ENCODE measurements at places on chromosomes 7 and 10.

GRCh38 chr7:155017834-155018233, 14.9 kb upstream of the PAXIP1 start:
- no peak for DNase-seq

DNA sequence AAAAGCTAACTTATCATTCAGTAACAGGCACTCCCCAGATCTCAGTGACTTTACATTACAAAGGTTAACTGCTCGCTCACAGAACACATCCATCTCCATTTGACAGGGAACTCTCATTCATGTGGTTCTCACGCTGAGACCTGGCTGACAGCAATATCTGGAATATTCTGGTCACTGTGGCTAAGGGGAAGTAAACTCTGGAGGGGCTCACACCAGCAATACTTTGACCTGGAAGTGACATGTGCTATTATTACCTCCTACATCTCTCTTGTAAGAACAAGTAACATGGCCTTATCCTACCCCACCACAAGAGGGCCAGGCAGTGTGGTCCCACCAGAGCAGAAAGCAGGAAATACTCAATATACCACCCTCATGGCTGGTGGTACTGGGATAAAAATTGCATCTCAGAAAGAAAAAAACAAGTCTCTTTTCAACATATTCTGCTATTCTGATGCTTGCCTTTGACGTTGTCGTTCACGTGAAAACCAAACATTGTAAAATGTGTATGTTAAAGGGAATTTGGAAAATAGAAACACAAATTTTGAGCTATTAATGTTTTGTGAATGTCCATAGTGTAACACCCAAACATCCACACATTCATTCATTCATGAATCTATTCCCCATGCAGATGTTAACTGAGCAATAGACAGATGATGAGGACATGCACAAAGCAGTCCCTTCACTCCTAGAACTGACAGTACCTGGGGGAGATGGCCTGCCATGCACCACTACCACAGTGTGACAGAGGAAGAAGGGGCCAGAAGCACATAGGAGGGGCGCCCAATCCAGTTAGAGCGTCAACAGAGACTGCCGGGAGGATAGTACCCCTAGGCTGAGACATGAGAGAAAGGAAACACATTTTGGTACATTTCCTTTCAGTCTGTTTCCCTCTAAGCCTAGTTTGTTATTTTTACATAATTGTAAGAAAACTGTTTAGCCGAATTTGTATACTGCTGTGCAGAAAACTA, 166.0 kb upstream of the SP4 start:
- DNase-seq: peak; percentile 4

- no peak for DNase-seq
Observed at GRCh38 chr10:118482393-118483331, 112.8 kb downstream of the PRLHR start.

DNA sequence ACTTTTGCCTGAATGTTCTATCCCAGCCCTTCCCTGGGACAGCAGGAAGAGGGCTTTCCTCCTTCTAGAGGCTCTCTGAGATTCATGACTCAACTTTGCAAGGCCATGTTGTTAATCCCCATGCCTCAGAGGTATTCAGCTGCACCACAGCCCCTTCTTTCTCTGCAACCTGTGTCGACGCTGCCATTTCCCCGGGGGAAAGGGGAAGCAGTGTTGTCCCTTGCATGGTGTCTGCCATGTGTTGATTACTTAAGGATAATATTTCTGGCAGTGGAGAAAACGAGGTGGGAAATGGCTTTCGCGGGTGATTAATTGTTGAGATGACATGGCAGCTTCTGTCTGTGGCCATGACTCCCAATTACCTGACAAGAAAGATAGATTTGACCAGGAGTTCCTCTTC, 133.1 kb downstream of the SORCS3 start:
- DNase-seq: no peak

DNA sequence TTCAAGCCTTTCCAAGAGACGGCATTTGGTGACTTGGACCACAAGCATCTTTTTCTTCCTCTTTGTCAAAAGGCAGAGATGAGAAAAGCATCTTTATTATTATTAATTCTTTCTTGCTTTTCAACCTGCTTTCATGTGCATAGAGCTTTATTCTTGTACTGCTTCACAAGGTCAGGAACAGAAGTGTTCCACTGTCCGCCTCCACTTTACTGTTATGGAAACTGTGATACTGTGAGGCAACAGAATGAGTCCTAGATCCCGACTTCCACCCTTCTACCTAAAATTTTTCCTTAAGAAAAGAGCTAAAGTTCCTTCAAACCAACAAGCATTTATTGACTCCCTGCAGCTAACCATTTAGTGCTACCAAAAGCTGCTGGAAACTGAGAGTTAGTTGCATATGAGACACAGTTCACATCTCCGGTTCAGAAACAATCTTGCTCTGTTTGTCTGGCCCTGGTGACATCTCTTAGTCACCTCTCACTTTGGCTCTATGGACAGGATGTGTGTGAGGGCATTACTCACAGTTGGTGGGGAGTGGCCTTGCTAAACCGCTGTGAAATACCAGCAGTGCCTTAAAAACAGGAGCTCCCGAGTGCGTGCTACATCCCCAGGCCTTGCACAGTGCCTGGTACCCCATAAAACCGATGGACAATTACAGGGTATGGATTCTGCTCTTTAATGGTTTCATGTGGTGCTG, 77.1 kb upstream of the TRIL start:
- DNase-seq: no peak

DNA sequence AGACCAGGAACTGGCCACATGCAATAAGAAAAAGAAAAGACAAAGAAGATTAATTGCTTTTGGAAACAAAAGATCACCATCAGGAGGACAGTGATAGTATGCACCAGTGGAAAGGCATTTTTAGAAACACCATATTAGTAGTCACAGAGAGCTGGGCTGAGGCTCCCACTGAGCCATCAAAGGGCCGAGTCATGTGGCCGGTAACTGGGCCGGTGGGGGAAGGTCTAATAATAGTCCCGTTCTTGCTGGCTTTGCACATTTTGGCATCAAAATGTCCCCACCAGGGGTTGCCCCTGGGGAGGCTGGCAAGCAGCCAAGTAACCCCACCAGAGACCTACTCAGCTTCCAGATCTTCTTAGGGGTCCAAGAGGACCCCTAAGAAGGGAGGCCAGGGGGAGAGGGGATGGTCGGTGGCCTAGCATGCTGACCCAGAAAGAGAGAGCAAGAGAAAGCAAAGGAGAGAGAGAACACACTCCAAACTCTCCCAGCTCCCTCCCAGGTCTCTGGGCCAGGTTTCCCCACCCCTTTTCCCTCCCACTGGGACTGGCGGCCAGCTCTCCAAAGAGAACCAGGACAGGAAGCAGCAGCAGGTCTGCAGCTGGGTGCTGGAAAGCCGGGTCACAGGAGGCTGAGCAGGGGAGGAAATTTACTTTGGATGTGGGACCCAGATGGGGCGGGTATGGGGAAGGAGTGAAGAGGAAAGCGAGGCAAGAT, 70.2 kb upstream of the FGFR2 start:
- DNase-seq: no peak
